Left ventricle myocardium inferior (tissue), 1 donor: ENCODE measurements at places on chromosomes 1 and 21. TPM values are rescaled to one million over a fixed set of nuclear protein-coding genes. Genes with fewer than 3 reads are reported as not detected.
A peak's percentile ranks its signal among the peaks of the same experiment; 100 is the strongest.

- no peak for DNase-seq
Measured at GRCh38 chr1:115988953-115989352, 12.6 kb downstream of the SLC22A15 start.

GRCh38 chr21:43866659-43867331 lies 1.8 kb downstream of the AGPAT3 start:
- no peak for DNase-seq

DNA sequence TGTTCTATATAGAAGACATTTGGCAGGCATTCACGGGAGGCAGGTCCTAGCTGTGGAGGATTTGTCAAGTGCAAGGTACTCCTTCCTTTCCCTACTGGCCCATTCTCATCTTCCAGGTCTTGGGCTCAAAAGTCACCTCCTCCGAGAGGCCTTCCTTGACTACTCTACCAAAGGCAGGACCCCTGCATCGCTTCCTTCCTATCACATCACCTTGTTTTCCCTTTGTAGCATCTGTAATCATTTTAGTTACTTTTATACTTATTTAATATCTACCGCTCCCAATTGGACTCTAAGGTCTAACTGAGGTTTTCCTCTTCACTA lies 296.8 kb upstream of the KAZN start:
- no peak for DNase-seq

- DNase-seq: no peak
Measured at GRCh38 chr1:150791585-150791984, 16.5 kb downstream of the CTSK start.

DNA sequence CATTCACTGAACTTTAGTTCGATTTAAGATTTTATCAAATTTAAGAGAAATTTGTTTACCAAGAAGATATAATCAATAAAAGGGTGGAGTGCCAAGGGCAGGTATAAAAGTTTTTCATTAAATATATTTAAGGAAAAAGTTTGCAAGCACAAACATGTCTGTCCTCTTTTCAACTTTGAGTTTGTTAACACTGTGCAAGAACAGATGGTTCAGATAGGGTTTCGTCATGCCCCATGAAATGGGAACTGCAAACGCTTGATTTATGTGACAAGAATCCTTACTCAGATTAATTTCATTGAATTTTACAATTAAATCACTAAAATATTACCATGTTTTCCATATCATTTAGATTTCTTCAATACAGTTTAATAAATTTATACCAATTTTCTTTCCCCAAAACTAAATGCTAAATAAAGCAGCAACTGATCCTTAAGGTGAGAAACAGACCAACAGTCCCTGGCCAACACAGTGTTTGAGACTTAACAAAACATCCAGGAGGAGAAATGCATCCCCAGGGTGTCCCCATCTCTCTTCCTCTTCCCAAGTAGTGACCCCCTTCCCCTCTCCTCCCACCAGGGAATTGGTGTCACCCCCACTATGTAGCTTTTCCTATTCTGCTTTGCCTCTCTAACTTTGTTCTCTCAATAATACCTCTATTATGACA lies 292.9 kb downstream of the LTN1 start:
- no peak for DNase-seq

DNA sequence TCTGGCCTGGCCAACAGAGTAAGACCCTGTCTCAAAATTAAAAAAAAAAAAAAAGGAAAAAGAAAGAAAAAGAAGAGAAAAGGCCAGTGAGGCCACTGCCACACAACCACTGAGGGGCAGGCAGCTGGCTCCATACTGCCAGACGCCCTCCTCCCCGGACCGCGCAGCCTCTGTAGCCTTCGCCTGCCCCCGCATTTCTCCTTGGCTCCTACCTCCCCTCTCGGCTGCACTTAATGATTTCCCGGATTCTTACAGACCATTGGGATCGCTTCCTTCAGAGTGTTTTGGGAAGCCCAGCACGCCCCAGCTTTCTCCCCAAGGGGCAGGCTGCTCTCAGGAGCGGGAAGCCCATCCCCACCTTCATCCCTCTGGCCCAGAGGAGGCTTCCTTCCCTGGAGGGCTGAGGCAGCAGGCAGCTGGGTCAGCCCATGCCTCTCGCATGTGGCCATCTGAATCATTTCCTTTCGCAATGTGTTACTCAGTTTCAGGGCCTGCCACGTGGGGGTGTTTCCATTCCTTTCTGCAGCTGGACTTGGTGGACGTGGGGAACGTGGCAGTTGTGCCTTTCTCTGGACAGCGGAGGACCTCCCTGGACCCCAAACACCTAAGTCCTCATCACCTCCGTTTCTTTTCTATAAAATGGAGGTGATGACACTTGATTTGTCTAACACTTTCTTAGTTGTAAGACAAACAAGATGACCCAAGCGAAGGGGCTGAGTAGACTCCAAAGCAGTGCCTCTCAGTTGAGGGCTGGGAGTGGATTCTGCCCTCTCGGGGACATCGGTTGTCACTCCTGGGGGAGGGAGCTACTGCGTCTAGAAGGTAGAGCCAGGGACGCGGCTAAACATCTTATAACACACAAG lies 2.3 kb downstream of the SLC2A5 start:
- peak; percentile 68 for DNase-seq

- DNase-seq: no peak
Measured at GRCh38 chr1:99469550-99469971, 176.4 kb upstream of the PALMD start.

PCAT6 gene
- total RNA-seq: 1.0 TPM

FMOD gene
- total RNA-seq: 11.2 TPM

HSF2BP gene
- 0.16 TPM for total RNA-seq
